Activated CD8-positive, alpha-beta memory T cell treated with anti-CD3 and anti-CD28 coated beads, Interleukin-2, amount 10 ng/mL, durations not matched to agents 7 days and 5 days (primary cell): ENCODE measurements at places on chromosomes 12 and 14.

DNA sequence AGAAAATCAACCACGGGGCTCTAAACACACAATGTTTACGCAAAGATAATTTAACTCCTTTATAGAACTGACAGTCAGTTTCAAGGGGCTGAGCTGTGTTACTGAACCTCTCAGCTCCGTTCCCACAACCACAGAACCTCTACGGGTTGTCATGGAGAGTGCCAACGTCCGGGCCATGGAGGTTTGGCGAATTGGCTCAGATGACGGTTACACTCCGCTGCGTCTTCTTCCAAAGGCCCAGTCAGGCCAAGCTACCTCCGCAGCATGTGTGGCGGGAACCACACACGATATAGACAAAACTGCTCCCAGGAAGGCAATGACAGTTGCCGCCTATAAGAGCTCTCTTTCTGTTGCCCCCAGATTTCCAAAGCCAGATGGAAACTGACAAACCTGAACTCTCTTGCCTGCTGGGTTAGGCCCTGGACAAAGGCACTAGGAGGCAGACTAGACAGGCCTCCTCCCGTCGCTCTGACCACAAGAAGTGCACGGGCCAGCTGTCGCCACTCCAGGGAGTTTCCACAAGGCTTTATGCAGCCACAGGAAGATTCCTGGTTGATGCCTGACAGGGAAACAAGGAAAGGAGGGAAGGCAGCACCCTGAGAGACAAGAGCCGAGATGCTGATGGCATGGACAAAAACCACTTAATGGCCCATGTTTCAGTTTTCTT is 30.3 kb downstream of the CCDC88C start:
- DNase-seq = no peak

GRCh38 chr14:96252323-96252998 is 3.5 kb upstream of the BDKRB1 start:
- DNase-seq = no peak

- DNase-seq = no peak
These were observed 194.0 kb downstream of the DPF3 start for GRCh38 chr14:72699852-72700257.

- no peak for DNase-seq
These were observed 78.8 kb upstream of the NEDD1 start for GRCh38 chr12:96828169-96828789.

DNA sequence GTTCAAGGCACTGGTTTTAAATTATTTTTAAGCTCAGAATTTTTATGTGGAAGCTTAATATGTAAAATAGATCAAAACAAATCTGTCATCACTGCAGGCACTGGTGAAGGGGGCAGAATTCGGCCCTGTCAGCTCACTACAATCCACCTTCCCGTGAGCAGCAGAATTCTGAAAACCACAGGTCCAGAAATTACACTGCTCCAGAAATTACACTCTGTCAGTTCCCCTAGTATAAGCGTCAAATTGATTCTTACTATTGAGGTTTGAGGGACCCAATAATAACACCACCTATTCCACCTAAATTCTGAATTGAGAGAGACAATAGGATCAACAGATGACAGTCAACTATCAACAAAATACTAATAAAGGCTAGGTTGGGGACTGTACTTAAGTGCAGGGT is 245.5 kb downstream of the PHLDA1 start:
- no peak for DNase-seq

GRCh38 chr14:65854215-65854614 is 441.7 kb downstream of the FUT8 start:
- DNase-seq = no peak

GRCh38 chr14:103138301-103139131 is 15.3 kb downstream of the TNFAIP2 start:
- no peak for DNase-seq

DNA sequence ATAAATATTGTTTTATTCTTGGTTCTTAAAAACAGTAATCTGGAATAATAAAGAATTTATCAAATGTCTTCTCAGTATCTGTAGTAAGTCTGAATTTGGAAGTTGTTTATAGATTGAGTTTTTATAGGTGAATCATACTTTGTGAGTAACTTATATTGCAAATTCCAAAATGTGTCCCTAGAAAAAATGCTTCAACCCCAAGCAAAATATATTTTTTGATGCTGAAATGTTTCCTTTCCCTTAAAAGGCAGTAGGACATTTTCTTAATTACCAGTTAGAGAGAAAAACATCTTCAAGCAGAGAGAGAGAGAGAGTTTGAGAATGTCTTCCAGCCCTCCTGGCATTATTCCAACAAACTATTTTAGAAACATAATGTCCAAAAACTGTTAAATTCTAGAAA is 37.9 kb downstream of the PELI2 start:
- DNase-seq = no peak

DNA sequence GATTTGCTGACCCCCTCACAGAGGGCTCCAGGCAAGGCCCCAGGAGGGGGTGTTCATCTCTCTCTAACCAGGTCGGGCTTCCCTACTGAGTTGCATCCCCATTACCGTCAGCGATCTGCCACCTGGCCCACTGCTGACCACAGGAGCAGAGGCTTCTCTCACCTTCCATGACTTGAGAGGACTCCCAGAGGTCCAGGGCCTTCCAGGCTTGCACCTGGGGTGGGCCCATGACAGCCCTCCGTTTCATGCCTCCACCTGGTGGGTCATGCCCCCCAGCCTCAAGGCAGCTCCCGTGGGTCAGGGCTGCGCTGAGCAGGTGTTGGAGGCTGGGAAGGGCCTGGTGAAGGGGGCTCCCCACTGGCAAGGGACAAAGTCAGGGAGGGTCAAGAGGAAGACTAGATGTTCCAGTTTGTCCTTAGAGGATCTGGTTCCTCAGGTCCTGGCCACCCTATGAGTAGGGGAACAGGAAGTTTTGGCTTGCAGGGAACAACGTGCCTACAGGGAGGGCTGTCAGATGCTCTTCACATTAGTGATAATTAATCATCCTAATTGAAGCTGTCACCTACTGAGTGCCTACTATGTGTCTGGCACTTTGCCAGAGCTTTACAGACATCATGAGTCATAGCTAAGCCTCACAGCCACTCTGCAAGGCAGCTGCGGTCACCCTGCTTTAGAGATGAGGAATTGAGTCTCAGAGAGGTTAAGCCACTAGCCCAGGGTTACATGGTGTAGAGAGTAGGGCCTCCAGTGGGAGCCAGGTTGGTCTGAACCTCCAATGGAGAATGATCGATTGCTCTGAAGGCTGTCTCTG is 13.8 kb downstream of the NFKBIA start:
- DNase-seq = peak; percentile 80

- DNase-seq = no peak
These were observed 467.8 kb downstream of the LRIG3 start for GRCh38 chr12:58452546-58452945.

- peak; percentile 95 for DNase-seq
These were observed 53.5 kb upstream of the BEGAIN start for GRCh38 chr14:100640471-100641273.

DNA sequence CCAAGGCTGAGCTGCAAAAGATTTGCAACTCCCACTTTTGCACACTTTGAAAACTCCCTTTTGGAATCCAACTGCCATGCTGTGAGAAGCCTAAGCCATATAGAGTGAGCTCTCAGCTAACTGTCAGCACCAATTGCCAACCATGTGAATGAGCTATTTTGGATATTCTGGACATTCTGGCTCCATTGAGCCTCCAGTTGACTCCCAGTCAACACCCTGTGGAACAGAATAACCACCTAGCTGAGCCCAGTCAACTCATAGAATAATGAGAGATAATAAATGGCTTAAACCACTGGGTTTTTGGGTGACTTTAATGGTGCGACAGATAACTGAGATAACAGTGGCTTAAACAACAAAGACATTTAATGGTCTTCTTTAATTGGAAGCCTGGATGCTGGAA is 210.1 kb downstream of the SUDS3 start:
- DNase-seq = no peak

- DNase-seq = no peak
These were observed 15.7 kb upstream of the FAM222A start for GRCh38 chr12:109697877-109698468.

GRCh38 chr12:126117502-126117901 is 1052.3 kb downstream of the AACS start:
- DNase-seq = no peak

DNA sequence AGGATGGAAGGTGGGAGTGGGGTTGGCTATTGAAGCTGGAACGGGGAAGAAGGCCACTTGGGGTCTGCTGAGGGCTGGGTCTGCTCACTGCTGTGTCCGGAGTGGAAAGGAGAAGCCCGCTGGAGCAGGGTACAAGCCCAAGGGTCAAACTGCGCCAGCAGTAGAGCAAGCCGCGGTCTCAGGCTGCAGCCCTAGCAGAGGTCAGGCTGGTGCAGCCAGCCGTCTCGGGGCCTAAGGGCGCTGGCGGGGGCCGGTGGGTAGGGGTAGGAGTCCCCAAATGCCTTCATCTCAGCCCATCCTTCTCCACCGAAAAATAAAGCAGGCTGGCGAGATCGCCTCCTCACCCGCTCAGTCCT is 718 bp upstream of the JDP2 start:
- DNase-seq = no peak

GRCh38 chr12:27555925-27556778 is 32.1 kb downstream of the PPFIBP1 start:
- DNase-seq = no peak

DNA sequence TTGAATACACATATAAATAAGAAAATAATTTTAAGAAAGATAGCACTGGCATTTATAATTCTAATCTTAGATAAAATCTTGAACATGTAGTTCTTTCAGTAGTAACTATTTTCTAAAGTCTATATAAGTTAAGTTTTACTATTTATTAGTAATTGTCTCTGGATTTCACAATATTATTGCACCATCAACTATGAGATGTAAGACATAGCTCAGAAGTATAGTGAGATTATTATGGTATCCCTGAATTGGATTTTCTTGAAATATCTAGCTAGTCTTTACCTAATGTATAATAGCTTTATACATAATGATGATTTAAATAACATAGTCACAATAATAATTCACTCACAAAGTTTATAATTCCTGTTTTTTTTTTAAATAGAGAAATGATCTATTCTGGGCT is 6.7 kb downstream of the CLEC12A start:
- no peak for DNase-seq

DNA sequence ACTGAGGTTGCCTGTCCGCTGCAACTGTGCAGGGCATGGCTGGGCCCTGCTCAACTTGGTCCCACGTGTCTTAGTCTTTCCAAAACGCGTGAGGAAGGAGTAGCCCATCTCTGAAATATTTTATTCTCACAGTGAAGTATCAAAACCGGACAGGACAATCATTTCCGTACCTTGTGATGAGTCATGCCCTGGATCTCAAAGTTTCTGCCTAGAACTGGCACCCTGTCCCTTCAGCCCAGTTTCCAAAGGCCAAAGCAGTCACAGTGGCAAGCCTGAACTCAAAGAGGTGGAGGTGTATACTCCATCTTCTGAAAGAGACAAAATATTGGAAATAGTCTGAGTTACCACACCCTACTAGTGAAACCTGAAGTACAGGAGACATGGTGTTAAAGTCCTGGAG is 28.5 kb upstream of the SRGAP1 start:
- no peak for DNase-seq

GRCh38 chr12:6215932-6216494 is 15.8 kb downstream of the CD9 start:
- DNase-seq = no peak

DNA sequence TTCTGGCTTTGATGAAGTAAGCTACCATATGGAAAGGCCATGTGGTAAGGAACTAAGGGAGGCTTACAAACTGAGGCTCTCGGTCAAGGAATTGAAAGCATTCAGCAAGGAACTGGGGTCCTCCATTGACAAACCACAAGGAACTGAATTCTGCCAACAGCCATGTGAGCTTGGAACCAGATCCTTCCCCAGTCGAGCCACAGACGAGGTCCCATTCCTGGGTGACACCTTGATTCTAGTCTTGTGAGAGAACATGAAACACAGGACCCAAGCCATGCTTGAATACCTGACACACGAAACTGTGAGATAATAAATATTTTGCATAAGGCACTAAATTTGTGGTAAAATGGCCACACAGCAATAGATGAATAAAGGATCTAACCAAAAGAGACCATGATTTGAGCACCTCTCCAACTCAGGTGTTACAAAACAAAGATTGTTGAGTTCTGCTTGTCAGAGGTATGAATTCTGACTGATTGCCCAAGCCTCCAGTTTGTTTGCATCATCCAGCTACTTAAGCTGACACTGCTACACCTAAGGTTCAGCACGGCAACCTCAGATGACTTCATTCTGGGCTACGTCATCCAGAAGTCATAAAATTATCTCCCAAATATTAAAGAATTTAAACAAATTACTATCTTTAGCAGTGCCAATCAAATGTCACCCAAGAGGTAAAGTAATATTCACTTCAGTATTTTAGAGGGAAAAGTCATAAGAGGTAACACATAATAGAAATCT is 59.4 kb downstream of the GARIN6 start:
- DNase-seq = no peak

GRCh38 chr14:76884853-76885276 is 58.7 kb downstream of the LRRC74A start:
- DNase-seq = no peak

DNA sequence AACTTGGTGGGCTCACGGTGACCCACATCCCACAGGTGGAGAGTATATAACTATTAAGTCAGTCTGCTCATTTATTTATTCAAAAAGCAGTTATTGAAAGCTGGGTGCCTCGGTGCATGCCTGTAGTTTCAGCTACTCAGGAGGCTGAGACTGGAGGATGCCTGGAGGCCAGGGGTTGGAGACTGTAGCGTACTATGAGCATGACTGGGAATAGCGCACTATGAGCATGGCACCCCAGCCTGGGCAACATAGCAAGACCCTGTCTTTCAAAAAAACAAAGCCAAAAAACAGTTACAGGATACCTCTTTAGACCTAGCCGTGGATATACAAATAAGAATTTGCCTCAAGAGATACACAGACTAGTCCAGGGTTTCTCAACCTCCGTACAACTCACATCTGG is 139.8 kb downstream of the ZFP36L1 start:
- DNase-seq = peak; percentile 36

- DNase-seq = no peak
These were observed 71.1 kb downstream of the ARL6IP4 start for GRCh38 chr12:123051556-123051955.

DNA sequence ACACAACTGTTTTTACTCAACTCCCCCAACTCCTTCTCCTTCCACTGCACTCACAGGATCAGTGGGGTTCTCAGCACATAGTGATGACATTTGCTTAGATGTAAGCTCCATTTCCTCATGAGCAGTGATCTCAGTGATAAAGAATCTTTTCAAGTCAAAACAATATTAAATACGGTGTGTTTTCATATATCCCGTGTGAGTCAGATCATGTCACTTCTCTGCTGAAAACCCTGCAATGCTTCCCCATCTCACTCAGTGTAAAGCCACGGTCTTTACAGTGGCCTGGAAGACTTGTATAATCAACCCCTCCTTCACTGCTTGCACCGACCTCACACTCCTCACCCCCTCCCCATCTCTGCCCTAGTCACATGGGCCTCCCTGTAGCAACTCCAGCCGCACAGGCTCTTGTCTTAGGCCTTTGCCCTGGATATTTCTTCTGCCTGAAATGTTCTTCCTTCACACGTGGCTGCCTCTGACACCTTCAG is 149.7 kb upstream of the ARHGAP5 start:
- no peak for DNase-seq

- no peak for DNase-seq
These were observed 29.5 kb downstream of the BMP4 start for GRCh38 chr14:53927171-53927570.

- DNase-seq = no peak
These were observed 32.0 kb downstream of the DDX11 start for GRCh38 chr12:31105668-31106067.
